Transverse colon (tissue), 4 donors: ENCODE measurements at places on chromosomes 5 and 9.
A peak's percentile ranks its signal among the peaks of the same experiment; 100 is the strongest.

DNA sequence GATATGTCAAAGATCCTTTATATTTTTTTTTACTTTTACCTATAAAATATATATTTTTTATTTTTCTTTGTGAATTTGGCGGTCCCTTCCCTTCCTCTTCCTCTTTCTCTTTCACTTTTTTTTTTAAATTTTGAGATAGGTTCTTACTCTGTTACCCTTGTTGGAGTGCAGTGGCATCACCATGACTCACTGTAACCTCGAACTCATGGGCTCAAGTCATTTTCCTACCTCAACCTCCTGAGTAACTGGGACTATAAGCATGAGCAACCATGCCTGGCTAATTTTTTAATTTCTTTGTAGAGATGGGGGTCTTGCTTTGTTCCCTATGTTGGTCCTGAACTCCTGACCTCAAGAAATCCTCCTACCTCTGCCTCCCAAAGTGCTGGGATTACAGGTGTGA, 258.0 kb upstream of the CLINT1 start:
- no peak for DNase-seq

DNA sequence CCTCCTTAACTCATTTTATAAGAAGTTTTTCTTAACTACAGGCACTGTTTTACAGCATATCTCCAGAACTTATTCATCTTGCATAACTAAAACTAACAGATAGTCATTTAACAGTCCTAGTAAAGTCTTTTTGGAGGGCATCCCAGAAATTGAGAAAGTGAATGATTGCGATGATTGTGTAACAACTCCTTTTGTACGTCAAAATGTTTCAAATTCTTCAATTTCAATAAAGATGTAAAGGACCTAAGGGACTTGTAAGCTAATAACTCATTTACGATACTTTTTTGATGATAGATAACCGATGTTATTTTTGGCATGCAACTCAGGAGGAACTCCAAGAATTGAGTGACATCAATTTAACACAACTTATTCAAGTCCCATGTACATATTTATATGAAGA, 42.7 kb downstream of the SVEP1 start:
- DNase-seq: no peak

- DNase-seq: no peak
Measured at GRCh38 chr5:98755406-98755805, 18.1 kb upstream of the RGMB start.

DNA sequence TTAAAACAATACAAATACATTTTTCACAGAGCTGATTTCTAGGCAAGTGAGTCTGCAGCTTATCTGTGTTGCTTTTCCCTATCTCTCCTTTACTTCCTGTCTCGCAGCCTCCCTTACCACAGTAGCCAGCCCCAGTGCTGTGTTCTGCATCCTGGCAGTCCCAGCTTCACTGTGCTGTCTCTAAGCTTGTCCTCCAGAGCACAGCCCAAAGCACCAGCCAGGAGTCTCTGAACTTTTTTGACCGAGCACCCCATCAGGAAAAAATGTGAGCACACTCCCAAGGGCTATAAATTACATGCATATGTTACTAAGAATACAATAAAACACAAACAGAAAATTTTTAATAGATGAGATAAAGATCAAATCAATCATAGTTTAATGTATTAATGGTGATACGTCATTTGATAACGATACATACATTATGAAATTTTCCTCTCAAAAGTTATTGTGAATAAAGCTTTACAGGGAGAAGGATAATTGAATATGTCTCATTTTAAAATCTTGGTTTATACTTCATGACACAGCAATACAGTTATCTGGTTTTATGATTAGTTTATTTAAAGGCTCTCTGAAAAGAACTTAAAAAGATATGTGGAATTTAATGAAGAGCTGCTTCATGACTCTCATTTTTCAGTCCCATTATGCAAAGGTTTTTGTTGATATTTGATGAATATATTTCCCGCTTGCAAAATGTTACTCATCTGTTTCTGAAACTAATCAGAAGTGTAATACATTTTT, 7.3 kb upstream of the RHOBTB3 start:
- no peak for DNase-seq

GRCh38 chr9:127968042-127968441, 12.7 kb downstream of the EEIG1 start:
- peak; percentile 84 for DNase-seq

DNA sequence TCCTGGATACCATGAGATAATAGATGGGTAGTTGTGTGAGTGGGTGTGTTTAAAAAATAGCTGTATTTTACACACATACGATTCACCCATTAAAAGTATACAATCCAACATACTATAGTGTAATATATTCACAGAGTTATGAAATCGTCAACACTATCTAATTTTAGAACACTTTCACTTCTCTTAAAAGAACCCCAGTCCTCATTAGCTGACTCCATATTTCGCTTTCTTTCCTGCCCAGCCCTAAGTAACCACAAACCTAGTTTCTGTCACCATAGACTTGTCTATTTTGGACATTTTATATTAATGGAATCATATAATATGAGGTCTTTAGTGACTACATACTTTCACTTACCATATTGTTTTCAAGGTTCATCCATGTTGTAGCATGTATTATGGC, 63.8 kb upstream of the S1PR3 start:
- no peak for DNase-seq

GRCh38 chr9:87285183-87285850, 212.3 kb upstream of the DAPK1 start:
- DNase-seq: no peak
